ENCODE measurements at places on chromosomes 7 and 10. TPM values are rescaled to one million over a fixed set of nuclear protein-coding genes. Genes with fewer than 3 reads are reported as not detected.

DNA sequence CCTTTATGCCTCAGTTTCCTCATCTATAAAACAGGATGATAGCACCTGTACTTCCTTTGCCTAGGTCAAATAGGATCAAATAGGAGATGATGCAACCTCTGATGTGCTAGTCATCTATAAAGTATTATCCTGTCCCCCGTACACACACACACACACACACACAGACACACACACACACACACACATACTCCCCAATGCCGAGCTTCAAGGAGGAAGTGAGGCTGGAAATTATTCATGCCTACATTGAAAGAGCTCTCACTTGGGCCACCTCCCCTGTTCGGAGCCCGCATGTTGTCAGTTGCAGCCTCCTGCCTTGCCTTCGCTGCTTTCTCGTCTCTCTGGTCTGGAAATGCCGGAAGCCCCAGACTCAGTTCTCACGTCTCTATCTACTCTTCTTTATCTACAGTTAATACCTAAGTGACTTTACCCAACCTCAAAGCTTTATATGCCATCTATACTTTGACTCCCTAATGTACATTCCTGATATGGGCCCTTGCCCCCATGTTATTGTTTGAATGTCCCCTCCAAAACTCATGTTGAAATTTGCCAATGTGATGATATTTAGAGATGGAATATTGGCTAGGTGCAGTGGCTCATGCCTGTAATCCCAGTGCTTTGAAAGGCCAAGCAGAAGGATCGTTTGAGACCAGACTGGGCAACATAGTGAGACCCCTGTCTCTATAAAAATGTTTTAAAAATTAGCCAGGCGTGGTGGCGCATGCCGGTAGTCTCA, 6.9 kb upstream of the UBE2H start:
- no peak for ATAC-seq

GRCh38 chr10:59808896-59809643, 55.8 kb upstream of the MRLN start:
- peak; percentile 92 for ATAC-seq

- ATAC-seq = no peak
Observed at GRCh38 chr10:94012834-94013233, 19.1 kb downstream of the PLCE1 start.

DNA sequence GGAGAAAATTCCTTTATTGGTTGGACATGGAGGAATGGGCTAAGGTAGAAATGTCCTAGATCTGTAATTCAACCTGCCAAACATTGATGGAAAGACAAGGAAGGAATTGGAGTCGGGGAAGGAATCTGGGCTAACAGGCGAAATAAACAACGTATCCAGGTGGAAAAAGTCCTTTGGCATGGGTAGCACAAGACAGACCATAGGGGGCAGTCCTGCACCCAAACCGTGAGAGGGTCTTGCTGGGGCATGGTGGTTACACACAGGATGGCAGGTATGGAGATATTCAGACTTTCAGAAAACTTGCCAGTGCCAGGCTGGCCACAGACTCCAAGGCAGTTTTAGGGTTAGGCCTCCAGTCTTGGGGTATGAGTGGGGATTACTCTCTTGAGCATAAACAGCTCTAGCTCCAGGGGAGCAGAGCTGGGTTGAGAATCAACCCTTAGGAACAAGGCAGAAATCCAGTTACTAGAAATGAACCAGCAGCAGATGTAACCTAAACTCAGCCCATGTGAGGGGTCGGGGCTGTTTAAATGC, 188.6 kb upstream of the GDF10 start:
- ATAC-seq = no peak

SPDYE1 gene
- total RNA-seq = not detected

All from activated T-helper 17 cell treated with anti-CD3 and anti-CD28 coated beads, Interleukin-2, amount 50 U/mL, for 72 hours (primary cell).